ENCODE measurements at places on chromosomes 3 and 15.

DNA sequence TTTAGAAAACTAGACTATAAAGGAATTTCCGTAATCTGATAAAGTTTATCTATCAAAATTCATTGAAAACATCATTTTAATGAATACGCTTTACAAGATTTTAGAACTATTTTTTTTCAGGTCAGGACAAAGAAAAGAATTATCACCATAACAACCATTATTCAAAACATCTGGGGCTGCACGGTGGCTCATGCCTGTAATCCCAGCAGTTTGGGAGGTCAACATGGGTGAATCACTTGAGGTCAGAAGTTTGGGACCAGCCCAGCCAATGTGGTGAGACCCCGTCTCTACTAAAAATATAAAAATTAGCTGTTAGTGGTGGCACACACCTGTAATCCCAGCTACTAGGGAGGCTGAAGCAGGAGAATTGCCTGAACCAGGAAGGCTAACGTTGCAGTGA lies 260.4 kb downstream of the WNT5A start:
- DNase-seq, result no peak

GRCh38 chr3:68964694-68965093 lies 32.3 kb upstream of the TAFA4 start:
- no peak for DNase-seq

DNA sequence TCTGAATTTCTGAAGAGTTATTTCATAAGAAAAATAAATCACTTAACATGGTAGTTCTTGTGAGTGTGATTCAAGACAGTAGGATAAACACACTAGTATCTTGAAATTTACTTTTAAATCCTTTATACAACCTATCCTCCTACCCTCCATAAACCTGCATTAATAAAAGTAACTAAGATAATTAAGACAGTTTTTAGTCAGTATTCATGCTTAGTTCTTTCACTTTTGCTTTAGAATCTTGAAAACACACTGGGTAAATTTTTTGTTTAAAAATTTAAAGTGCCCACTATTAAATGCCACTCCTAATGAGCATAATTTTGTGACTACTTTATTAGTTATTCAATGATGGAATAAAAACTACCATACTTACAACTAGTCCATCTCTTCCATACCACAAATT lies 28.8 kb downstream of the GOLIM4 start:
- DNase-seq, result no peak

DNA sequence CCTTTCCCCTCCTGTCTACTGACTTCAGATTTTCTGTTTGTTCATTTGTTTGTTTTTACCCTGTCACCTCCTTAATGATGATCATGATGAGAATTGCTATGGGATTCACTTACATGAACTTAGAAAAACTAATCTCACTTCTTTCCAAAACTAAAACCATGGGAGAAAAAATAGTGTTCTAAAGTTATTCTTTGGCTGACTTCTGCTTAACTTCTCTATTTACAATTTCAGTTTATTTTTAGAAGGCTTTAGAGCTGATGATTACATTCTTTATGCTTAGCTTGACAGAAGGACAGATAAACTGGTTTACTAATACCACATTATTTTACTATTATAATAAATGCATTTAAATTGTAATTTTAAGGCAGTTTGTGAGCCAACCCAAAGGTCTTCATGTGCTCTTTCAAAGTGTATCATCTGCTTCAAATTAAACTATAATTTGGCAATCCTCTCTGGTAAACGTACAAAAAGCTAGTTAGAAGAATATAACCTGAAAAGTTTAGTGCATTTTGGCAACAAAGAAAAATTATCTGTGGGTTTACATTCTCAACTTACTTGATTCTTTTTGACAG lies 676.8 kb upstream of the UBE2E2 start:
- no peak for DNase-seq

- DNase-seq, result no peak
Measured at GRCh38 chr15:78599189-78599588, 21.6 kb downstream of the CHRNA3 start.

DNA sequence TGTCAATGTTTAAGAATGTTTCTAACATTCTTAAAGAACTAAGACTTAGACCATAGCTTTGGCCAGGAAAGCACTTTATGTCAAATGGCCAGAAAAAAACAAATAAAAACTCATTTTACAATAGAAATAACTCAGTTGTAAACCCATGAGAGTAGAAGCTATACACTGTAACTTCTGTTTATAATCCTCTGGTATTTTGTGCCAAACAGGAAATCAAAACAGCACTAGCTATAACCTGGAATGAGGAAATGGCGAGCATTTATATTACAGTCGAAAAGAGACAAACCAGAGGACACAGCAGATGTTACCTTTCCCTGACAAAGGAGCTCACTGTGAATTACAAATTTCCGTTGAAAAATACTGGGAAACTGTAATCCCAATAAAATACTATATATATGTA lies 10.3 kb downstream of the GK5 start:
- DNase-seq, result no peak

DNA sequence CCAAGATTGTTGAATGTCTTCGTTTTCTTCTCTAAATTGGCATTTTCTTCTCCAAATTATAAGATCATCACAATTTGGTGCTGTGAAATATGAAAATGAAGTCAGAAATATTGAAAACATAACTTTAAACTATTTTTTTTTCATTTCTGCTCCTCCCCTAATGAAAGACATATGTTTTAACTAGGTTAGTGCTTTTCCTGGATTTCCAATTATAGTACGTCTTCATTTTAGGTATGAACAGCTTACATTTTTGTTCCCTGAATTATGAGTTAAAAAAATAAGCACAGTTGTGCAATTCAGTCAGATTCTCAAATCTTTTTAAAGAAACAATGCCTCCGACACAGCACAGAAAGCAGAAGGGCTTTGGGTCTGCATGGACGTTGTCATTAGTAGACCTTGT lies 83.5 kb upstream of the CFAP20DC start:
- no peak for DNase-seq

Data from NCI-H774 (cell line).